Esophagus mucosa (tissue), 1 donor: ENCODE measurements at places on chromosomes 12 and 14.

GRCh38 chr14:24133735-24134134 is 2.3 kb upstream of the PSME1 start:
- ATAC-seq, result no peak

DNA sequence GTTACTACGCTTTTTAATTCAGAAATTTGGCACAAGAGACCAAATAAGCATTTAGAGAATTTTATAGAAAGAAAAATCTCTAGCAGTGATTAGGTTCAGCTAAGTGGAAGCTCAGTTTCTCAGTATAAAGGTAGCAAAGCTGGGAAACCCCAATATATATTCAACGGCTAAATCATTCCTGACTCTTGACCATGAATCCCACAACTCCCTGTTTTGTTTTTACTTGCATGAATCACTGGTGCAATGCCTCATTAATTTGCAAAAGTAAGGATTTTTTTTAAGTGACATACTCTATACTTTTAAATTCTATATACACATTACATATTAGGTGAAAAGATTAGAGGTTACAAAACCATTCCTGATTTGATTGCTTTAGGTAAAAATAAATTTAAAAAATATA is 74.3 kb upstream of the PLEKHG7 start:
- no peak for ATAC-seq

DNA sequence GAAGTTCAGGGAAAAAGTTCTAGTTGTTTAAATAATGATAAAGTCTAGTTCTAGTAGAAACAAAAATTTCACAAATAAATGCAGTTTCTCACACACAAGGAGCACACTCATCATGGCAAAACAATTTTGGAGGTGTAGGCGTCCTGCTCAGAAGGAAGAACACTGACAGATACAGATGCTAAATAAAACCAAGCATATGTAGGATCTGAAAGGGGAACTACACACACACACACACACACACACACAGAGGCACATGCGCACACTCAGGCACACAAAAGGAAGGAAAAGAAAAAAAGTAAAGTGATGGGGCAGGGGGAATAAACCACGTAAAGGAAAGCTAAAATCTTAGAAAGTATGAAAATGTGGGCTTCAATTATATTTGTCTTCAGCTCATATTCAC is 117.7 kb downstream of the SOX5 start:
- no peak for ATAC-seq

DNA sequence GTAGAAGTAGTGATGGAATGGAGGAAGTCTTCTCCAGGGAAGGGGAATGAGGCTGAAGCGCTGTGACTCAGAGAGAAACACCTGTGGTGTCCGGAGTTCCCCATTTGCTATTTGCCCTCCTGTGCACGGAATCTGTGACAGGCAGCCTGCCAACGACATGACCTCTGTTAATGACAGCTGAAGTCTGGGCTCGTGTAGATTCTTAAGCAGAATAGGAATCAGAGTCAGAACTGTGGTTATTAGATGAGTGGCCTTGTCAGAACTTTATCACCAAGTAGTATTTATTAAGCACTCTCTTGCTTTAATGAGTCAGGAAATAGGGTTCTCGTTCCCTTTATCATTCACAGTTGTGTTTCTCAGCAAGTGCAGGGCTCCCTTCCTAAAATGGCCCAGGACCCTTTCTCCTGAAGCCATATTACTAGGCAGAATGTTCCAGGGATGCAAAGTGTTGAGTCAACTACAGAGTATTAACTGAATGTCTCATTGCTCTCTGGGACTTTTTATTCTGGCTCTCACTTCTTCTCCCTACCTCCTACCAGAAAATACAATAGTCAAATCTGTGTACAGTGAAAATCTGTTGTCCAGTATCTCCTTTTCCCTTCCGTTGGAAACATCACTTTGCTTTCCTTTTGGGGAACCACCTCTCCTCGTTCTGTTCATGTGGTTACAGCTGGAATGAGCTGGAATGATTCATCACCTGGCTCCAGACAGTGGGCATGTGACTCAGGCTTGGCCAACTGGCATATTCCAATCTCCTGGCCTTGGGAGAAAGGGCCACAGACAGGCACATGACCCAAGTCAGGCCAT is 77.8 kb upstream of the MAX start:
- peak; percentile 91 for ATAC-seq

GRCh38 chr12:41067941-41068645 is 120.0 kb upstream of the PDZRN4 start:
- no peak for ATAC-seq

GRCh38 chr12:70639535-70639934 is 2.3 kb upstream of the PTPRB start:
- ATAC-seq, result no peak
